DMS79 (cell line): ENCODE measurements at places on chromosomes 1 and 21.

- DNase-seq, result no peak
Observed at GRCh38 chr1:92105546-92106081, 25.5 kb downstream of the BTBD8 start.

DNA sequence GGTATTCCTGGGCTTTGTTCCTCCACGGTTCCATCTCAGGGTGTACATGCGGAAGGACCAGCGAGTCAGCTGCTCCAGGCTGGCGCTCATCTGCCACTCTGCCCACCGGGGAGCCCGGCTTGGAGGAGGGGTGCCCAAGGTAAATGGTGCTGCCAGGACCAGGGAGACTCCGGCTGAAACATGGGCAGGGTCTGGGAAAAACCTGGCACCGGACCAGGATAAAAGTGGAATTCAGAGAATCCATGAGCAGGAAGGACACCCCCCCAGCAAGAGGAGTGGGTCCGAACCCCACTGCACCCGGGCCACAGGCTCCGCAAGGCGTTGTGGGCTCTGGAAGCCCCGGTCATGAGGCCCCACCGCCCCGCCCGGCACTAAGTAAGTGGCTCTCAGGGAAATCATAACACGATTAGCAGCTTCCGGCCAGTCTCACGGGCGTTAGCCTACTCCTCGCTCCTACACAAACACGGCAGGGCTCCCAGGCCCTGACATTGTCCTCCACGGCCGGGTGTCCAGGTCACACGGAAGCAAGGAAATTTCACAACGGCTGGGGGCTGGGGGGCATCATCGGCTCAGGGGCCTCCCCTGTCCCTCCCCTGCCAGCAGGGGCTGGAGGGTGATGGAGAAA is 21.1 kb downstream of the MEGF6 start:
- no peak for DNase-seq

GRCh38 chr21:46618738-46619379 is 14.0 kb upstream of the S100B start:
- no peak for DNase-seq

DNA sequence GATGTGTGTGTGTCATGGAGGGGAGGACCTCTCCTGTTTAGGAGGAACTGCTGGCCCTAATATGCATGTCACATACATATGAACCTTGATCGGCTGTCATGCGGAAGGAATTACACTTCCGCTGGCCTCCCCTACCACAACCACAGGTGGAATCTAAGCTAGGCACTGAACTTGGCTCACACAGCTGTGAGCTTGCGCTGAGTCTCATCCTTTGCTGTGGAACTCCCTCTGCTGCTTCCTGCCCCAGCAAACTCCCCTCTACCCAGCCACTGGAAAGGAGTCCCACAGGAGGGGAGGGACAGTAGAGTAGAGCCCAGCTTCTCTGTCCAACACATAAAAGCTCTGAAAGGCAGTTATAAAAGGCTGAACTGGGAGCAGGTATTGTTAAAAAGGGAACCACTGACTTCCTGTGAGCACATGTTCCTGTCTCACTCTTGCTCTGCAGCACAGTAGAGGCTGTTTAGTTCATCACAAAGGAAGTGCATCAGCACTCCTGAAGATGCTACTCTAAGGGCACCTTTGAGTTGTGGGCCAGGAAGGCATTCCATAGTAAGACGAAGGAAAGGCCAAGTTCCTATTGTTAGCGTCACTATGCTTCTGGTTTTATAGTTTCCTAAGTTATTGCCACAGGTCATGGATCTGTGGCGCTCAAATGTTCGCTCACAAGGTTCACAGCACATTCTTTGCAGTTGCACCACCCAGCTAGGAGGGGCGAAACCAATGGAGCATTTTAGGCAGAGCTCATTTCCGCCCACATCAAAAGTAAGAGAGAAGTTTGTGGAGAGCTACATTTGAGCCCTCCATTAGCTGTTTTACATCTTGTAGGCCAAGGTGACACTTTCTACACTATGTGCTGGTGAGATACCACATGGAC is 17.7 kb upstream of the PTPRC start:
- no peak for DNase-seq

GRCh38 chr1:22351768-22352080 is 99.9 kb upstream of the ZBTB40 start:
- no peak for DNase-seq

DNA sequence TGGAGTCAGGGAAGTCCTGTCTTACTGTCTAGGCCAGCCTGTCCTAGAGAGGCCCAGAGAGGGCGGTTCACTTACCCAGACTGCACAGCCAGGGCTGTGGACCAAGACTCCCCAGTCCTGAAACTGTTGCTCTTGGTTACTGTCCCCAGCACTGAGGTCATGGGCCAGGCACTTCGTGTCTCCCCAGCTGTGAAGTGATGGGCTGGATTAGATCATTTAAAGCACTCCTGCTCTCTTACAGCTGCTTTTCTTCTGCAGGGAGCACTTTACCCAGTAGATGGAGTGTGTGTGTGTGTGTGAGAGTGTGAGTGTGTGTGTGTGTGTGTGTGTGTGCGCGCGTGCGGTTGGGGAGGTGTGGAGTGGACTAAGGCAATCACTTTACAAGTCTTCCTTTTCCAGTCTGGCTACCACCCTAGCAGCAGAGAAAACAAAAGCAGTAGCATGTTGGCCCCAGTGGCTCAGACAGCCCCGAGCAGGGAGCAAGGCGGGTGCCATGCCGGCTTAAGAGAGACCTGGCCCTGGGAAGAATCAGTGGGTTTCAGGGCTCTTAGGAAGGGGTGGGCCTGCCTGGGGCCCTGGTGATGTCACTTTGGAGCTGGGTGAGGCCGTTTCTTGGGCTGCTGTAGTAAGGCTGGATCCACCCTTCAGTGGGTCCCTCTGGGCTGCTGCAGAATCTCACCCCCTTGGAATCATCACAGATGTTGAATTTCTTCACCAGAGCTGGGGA is 2.4 kb downstream of the SPSB1 start:
- peak; percentile 12 for DNase-seq
